Right cardiac atrium (tissue), 5 donors: ENCODE measurements at places on chromosomes 1 and 21. TPM values are rescaled to one million over a fixed set of nuclear protein-coding genes. Genes with fewer than 3 reads are reported as not detected.

Gene TMEM54
- total RNA-seq: 8.2 TPM

Gene ATP1A2
- total RNA-seq: 150 TPM

Gene NPR1
- total RNA-seq: 31.2 TPM

Gene PIGR
- not detected for total RNA-seq

Gene GRHL3
- 0.85 TPM for total RNA-seq

Gene SLC2A1
- 25.7 TPM for total RNA-seq

Gene MX1
- 18.6 TPM for total RNA-seq

Gene CLCNKB
- total RNA-seq: 1.9 TPM

Gene TMEM269
- not detected for total RNA-seq

Gene STMN1
- total RNA-seq: 16.5 TPM

Gene RO60
- total RNA-seq: 56.7 TPM

Gene NFASC
- 94.2 TPM for total RNA-seq

Gene ATXN7L2
- 3.3 TPM for total RNA-seq

Gene VPS13D
- 56.4 TPM for total RNA-seq

Gene JAM2
- 26.2 TPM for total RNA-seq

Gene SPOCD1
- total RNA-seq: 0.17 TPM

Gene BCAS2
- 34.5 TPM for total RNA-seq

Gene AMY1B
- not detected for total RNA-seq

Gene LCE6A
- not detected for total RNA-seq

Gene CCDC27
- 0.09 TPM for total RNA-seq

Gene IGSF21
- total RNA-seq: 2.1 TPM

Gene ARHGEF16
- 0.28 TPM for total RNA-seq

Gene HES3
- total RNA-seq: not detected

Gene PROX1
- 86.5 TPM for total RNA-seq

Gene DMBX1
- not detected for total RNA-seq

Gene SLC2A5
- total RNA-seq: 2.9 TPM

Gene KRTAP7-1
- total RNA-seq: not detected

Gene FOXD2
- not detected for total RNA-seq

Gene TMCC2
- total RNA-seq: 6.5 TPM

Gene LRRC38
- 0.43 TPM for total RNA-seq

Gene SLC35F3
- not detected for total RNA-seq

Gene PDE9A
- 2.8 TPM for total RNA-seq

Gene CYP4X1
- total RNA-seq: 3.2 TPM

Gene AUNIP
- not detected for total RNA-seq

Gene CFAP107
- total RNA-seq: not detected

Gene SPATA17
- 1.3 TPM for total RNA-seq

Gene CLK2
- total RNA-seq: 24.1 TPM

Gene TAL1
- total RNA-seq: 3.6 TPM

Gene SPRR1B
- total RNA-seq: not detected

Gene UQCRH
- total RNA-seq: 678 TPM

Gene PCBP3
- 1.2 TPM for total RNA-seq

Gene GJB4
- not detected for total RNA-seq

Gene THEM5
- 0.24 TPM for total RNA-seq

Gene HES2
- not detected for total RNA-seq

Gene CYP4A11
- not detected for total RNA-seq

Gene ALX3
- total RNA-seq: not detected

Gene FAF1
- 90.0 TPM for total RNA-seq

Gene TACSTD2
- 0.09 TPM for total RNA-seq

Gene LORICRIN
- total RNA-seq: not detected

Gene HSPA6
- total RNA-seq: 0.71 TPM

Gene TMEM201
- 18.4 TPM for total RNA-seq

Gene CDC42
- total RNA-seq: 121 TPM

Gene HHIPL2
- total RNA-seq: not detected

Gene MMP23B
- total RNA-seq: 18.7 TPM

Gene OPTC
- total RNA-seq: not detected

Gene XPR1
- total RNA-seq: 33.4 TPM

Gene HSD3B1
- not detected for total RNA-seq

Gene TRIM17
- total RNA-seq: 2.4 TPM

Gene PDZK1IP1
- not detected for total RNA-seq
